RWPE2 (cell line): ENCODE measurements at places on chromosomes 7 and 10.

DNA sequence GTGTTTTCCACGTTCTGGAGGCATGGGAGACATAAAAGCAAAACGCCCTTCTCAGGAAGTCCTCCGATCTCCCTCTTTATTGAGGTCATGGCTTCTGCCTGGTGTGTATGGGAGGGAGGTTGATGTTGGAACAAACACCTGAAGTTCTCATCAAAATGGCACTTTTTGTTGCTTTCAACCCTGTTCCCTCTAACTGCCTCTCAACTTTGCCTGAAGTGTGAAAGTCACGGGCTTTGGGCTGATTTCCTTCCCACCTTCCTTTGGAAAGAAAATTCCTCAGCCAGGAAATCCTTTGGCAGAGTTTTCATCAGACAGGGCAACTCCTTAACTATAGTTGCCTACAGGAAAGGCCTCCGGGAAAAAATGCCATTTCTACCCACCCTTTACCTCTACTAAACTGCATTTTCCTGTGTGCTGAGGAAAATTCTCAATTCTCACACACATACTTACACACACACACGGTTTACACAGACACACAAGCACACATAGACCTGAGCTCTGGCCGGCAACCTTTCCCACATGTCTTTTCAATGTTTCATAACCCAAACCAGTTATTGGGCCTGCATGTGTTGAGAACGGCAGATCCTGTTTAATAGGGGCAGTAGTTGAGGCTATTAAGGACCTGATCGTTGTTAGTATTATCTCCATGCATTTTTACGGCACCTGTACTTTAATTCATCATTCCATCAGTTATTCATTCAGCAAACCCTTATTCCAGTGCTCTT lies 36.4 kb downstream of the CYP17A1 start:
- no peak overlapping the region for H3K27ac ChIP-seq
- DNase-seq: no peak
- H3K4me3 ChIP-seq: no peak overlapping the region
- no peaks in the 10 kb centered on the region for H3K4me1 ChIP-seq
- H3K27me3 ChIP-seq: no peaks in the 10 kb centered on the region
- peaks cover 15% of the 10 kb centered on the region; the same call in 1 of the 2 replicates for H3K36me3 ChIP-seq

GRCh38 chr7:91266689-91267090 lies 2.5 kb downstream of the FZD1 start:
- no peak overlapping the region for H3K4me3 ChIP-seq
- H3K4me1 ChIP-seq: peaks cover 5% of the 10 kb centered on the region
- H3K36me3 ChIP-seq: no peaks in the 10 kb centered on the region
- DNase-seq: no peak

GRCh38 chr10:96671211-96671890 lies 49.0 kb downstream of the PIK3AP1 start:
- no peak overlapping the region for H3K27ac ChIP-seq
- no peak overlapping the region for H3K4me3 ChIP-seq
- no peaks in the 10 kb centered on the region for H3K36me3 ChIP-seq
- no peak for DNase-seq
- H3K4me1 ChIP-seq: no peaks in the 10 kb centered on the region

GRCh38 chr10:3954615-3955014 lies 169.6 kb upstream of the KLF6 start:
- H3K4me3 ChIP-seq: no peak overlapping the region
- no peak overlapping the region for H3K27ac ChIP-seq
- no peaks in the 10 kb centered on the region for H3K36me3 ChIP-seq
- no peaks in the 10 kb centered on the region for H3K27me3 ChIP-seq
- DNase-seq: no peak
- H3K4me1 ChIP-seq: no peaks in the 10 kb centered on the region

DNA sequence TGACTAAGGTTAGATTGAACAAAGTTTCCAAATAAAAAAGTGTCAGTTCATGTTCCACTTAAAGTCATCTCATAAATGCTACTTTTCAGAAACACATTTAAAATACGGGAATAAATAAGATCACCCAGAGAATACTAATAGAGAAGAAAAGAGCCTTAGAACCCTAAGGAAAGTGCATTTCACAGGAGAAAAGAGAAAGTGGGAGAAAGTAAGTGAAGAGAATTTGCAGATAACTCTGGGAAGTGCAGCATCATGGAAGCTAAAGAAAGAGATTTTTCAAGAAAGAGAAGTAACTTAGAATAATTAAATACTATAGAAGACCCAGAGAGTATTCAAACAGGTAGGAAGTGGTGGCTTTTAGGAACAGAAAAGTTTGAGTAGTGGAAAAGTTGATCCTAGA lies 132.6 kb downstream of the VTI1A start:
- H3K4me3 ChIP-seq: no peak overlapping the region
- no peaks in the 10 kb centered on the region for H3K36me3 ChIP-seq
- H3K27ac ChIP-seq: no peak overlapping the region
- peaks cover 3% of the 10 kb centered on the region for H3K4me1 ChIP-seq
- no peak for DNase-seq

DNA sequence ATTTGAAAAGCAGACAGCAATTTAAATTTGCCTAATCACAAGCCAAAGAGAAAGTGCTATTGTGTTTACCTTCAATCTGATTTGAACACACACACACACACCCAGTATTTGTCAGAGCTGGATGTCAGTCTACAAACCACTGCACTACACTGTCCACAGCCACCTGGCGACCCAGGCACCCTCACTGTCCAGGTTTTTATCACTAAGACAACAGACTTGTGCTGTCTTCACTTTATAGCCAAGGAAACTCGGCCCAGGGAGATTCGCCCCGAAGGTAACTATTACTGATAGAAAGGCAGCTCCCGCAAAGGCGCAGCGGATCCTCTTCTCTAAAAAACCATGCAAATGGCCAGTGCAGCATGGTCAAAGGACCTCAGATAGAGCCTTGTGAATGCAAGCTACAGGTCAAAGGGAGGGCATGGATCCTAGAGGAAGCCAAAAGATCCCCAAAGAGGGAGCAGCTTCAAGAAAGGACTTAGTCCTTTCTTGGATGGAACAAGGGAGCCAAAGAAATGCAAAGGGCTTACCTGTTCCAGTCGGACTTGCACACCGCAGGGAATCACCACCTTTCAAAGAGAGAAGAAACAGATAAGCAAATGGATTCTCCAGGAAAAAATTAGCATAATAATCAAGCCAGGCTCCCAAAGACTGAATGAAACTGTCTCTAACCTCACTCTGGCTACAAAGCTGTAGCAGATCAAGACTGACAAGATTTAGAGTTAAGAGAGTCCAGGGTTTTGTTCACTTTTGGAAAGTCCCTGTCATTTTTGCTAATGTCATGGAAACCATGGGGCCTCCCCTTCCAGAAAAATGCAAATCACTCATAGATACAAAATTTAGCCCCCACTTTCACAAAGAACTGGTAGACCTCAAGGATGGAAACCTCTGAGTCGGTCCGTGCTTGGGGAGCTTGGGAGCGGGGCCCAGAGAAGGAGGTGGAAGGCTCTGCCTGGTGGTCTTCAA lies 101.1 kb downstream of the TNS3 start:
- peaks cover 10% of the 10 kb centered on the region for H3K36me3 ChIP-seq
- DNase-seq: no peak
- no peaks in the 10 kb centered on the region for H3K27me3 ChIP-seq
- H3K4me3 ChIP-seq: no peak overlapping the region
- H3K27ac ChIP-seq: peak overlapping the region; percentile 49
- peaks cover 20% of the 10 kb centered on the region for H3K4me1 ChIP-seq

GRCh38 chr10:123359539-123359938 lies 205.3 kb downstream of the BUB3 start:
- H3K36me3 ChIP-seq: no peaks in the 10 kb centered on the region
- H3K4me1 ChIP-seq: no peaks in the 10 kb centered on the region
- H3K27me3 ChIP-seq: peaks cover 8% of the 10 kb centered on the region
- DNase-seq: no peak
- no peak overlapping the region for H3K27ac ChIP-seq
- H3K4me3 ChIP-seq: no peak overlapping the region

- DNase-seq: no peak
- no peaks in the 10 kb centered on the region for H3K36me3 ChIP-seq
- no peak overlapping the region for H3K27ac ChIP-seq
- H3K4me3 ChIP-seq: no peak overlapping the region
- H3K27me3 ChIP-seq: no peaks in the 10 kb centered on the region
Measured at GRCh38 chr10:4254101-4254994, 469.3 kb upstream of the KLF6 start.

DNA sequence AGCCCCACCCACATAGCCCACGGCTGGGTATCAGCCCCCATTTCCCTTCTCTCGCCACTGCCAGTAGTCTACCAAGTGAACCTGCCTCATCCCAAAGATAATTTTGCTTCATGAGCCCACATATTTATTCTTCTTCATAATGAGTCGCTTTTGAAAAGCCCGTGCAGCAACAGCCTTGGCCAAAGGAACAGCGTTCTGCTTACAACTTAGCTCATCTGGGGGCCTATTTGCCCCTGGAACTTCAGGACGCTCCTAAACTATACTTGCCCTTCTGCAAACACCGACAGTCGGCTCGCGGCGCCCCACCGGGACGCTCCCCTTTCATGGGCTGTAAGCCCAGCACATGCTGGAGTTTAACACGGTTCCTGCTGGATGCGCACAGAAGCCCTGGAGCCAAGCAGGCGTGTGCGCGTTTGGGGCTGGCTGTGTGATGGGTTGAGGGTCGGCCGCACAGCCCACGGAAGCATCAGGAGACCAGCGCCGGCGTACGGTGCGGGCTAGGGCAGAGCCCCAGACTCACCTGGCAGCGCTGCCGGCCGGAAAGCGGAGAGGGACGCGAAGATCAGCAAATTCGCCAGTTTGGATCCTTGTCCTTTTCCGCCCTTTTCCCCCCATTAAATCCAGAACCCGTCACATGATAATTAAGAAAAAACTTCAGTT lies 370 bp downstream of the TMEM60 start:
- peaks cover 13% of the 10 kb centered on the region; the same call in 1 of the 2 replicates for H3K36me3 ChIP-seq
- no peak for DNase-seq
- H3K27ac ChIP-seq: peak overlapping the region; percentile 57
- H3K4me3 ChIP-seq: peak overlapping the region; percentile 56
- H3K4me1 ChIP-seq: peaks cover 17% of the 10 kb centered on the region

DNA sequence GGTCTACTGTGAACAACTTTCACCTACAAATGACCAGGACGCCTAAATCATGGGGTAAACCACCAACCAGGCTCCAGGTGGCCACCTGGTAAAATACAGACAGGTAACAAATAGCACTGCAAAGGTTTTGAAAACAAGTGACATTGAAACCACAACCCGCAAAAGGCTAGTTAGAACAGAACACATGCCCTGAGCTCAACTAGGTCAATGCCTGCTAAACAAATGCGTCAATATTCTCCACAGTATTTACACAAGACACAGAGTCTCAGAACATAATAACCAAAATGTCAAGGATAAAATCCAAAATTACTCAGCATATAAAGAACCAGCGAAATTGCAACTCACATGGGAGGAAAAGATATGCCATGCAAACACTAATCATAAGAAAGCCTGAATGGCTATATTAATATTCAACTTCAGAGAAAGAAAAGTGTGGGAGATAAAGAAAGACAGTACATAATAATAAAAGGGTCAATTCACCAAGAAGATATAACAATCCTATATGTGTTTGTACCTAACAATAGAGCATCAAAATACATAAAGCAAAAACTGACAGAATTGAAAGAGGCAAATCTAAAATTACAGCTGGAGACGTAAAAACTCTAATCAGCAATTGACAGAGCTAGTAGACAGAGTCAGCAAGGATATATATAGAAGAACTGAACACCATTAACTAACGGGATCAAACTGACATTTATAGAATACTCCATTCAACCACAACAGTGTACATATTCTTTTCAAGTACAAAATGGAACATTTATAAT lies 47.6 kb downstream of the SMURF1 start:
- H3K27ac ChIP-seq: no peak overlapping the region
- H3K36me3 ChIP-seq: no peaks in the 10 kb centered on the region; the same call in none of the 2 replicates
- no peak for DNase-seq
- H3K4me3 ChIP-seq: no peak overlapping the region
- H3K4me1 ChIP-seq: peaks cover 16% of the 10 kb centered on the region

DNA sequence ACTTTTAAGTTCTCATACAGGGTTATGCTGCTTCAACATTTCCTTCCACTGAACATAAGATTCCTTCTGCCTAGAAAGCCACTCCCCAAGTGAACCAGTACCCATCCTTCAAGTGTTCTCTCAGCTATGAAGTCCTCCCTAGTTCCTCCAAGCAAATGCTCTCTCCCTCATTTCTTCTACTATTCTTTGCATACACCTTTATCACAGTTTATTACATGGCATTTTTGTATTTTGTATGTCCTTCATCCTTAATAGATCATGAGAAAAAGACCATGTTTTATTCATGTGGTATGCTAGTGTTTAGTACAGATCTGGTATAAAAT lies 1.9 kb downstream of the SYPL1 start:
- no peaks in the 10 kb centered on the region for H3K27me3 ChIP-seq
- H3K27ac ChIP-seq: peak overlapping the region; percentile 76
- H3K4me1 ChIP-seq: peaks cover 22% of the 10 kb centered on the region

DNA sequence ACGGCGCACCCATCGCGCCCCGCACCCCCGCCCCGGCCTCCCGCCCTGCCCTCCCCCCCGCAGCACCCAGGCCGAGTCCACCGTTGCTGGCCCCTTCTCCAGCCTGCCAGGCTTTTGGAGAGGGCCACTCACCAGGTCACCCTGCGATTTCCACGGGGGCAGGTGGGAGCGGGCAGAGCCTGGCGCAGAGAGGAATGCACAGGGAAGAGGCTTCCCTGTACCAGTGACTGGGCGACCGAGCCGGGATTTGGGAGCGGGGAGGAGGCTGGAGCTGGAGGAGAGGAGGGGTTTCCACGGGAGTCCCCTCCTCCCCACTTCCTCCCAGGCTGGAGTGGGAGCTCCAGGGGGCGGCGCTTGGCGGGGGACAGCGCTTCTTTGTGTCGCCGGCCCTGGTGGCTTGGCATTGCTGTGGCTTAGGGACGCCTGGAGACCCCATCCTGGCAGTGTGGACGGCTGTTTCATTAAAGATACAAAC lies 19.3 kb downstream of the TCAF1 start:
- H3K4me1 ChIP-seq: peaks cover 4% of the 10 kb centered on the region
- H3K4me3 ChIP-seq: no peak overlapping the region
- no peaks in the 10 kb centered on the region; the same call in 1 of the 2 replicates for H3K36me3 ChIP-seq

GRCh38 chr10:90885176-90885575 lies 13.4 kb downstream of the RPP30 start:
- no peak overlapping the region for H3K27ac ChIP-seq
- H3K36me3 ChIP-seq: peaks cover 90% of the 10 kb centered on the region
- DNase-seq: no peak
- no peak overlapping the region for H3K4me3 ChIP-seq
- H3K27me3 ChIP-seq: no peaks in the 10 kb centered on the region

DNA sequence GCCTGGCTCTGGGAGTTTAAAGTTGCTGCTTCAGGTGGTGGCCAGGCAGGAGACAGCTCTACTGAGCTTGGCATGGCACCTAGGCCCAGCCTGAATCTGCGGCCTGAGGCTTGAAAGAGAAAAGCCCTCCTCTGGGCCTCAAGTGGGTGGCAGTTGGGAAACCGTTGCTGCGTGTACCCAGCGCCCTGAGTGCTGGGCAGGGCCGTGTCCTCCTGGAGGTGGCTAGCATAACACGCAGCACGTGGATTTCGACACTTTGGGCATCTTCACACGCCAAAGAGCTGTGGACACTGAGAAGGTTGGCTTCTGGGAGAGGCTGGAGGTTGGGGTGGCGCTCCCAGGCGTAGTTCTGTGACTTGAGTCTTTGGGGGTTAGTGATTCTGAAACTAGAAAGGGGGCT lies 2.5 kb downstream of the ZNF316 start:
- H3K4me1 ChIP-seq: no peaks in the 10 kb centered on the region
- H3K4me3 ChIP-seq: no peak overlapping the region
- H3K27me3 ChIP-seq: no peaks in the 10 kb centered on the region
- DNase-seq: no peak
